SHP77 treated with DMSO at 0.1 percent for 48 hours (cell line): ENCODE measurements at places on chromosomes 1 and 21.

DNA sequence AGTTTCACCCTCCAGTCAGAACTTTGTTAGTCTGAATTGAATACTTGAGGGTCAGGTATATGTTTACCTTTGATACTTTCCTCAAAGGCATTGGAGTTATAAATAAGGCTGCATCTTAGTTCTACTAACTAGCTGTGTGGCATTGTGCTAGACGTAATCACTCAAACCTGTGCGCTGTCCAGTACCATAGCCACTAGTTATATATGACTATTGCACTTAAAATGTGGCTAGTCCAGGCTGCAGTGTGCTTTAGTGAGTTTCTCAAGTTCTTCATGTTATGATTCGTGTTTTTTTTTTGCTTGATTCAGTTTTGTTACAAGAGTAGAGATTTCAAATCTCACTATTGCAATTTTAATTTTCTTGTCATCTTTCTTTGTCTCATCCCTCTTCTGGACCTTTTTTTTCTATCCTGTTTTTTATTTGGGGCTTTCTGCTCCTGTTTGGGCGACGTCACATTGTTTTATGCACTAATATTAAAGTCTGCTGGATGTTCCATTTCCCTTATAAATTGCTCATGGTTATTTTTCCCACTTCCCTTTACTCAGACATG, 5.7 kb downstream of the MAN1A2 start:
- DNase-seq: no peak

DNA sequence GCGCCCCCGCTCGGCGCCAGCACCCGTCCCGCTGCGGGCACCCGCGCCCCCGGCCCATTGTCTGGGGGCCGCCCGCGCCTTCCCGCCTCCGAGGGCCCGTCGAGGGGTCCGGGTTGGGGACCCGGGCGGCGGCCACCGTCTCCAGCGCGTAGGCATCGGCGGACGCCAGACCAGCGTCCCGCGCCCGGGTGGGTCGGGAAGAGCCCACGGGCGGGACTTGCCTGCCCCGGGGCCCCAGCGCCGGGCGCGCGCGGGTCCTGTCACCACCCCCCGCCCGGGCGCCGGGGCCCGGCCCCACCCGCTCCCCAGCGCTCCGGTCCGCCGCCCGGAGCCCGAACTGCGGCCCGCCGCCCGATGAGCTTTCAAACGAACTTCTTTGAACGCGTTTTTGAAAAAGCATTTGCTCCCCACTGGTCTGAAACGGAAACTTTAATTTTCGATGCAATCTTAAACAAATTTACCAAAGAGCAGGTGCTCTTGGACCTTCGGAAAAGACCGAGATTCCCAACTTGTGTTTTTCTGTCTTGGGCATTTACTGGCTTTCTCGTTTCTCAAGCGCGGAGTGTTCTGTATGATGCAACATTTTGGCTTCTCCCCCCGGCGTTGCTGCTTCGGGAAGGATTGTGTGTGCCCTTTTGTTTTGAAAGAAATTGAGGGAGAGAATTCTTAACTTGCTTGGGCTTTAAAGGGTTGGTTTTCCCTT, 615 bp downstream of the CLIC4 start:
- no peak for DNase-seq

- DNase-seq: no peak
These were observed 324.9 kb downstream of the SIPA1L2 start for GRCh38 chr1:232305050-232305449.

GRCh38 chr1:201842472-201843027, 13.6 kb downstream of the IPO9 start:
- DNase-seq: no peak
